ENCODE measurements at places on chromosomes 11 and 22. TPM values are rescaled to one million over a fixed set of nuclear protein-coding genes. Genes with fewer than 3 reads are reported as not detected.
A peak's percentile ranks its signal among the peaks of the same experiment; 100 is the strongest.

Gene NOX4
- 0.10 TPM for total RNA-seq

GRCh38 chr11:125999234-125999880, 53.5 kb downstream of the VSIG10L2 start:
- DNase-seq, result no peak

Gene TUB
- total RNA-seq, result 2.4 TPM

DNA sequence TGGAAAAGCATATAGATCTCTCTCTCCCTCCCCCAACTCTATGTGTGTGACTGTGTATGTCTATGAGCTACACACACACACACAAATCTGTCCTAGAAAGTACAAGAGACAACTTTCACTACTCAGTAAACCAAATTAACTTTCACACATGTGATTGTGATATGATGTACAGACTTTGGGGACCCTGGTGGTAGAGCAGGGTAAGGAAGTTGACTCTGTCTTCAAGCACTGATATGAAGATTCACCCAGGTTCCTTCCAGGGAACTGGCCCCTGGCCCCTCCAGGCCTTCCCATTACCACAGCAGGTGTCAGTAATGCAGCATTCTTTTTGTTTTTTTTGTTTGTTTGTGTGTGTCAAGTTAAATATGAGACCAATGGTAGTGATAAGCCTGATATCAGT, 66.1 kb upstream of the PTH start:
- DNase-seq, result no peak

Gene IFTAP
- total RNA-seq, result 19.2 TPM

DNA sequence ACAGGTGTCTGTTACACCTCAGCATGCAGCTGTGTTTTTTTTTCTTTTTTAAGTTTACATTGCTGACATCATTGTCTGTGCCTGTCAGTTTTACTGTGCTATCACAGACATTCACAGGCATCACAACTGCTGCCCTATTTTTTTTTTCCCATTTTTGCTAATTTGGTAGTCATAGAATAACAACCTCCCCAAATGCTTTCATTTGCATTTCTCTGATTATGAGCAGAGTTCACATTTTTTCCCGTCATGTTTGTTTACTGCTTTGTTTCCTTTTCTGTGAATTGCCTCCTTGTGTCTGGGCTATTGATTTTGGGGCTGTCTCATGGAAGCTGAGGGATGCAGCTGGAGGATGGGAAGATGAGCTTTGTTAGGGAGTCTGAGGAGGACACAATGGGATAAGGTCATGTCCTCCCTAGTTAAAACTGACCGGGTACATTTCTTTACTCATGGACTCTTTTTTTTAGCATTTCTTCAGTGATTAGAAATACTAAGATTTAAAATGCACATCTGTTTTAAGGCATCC, 155.1 kb downstream of the LDLRAD3 start:
- no peak for DNase-seq

- DNase-seq, result no peak
These were observed 585 bp downstream of the CYB5R3 start for GRCh38 chr22:42648368-42649245.

DNA sequence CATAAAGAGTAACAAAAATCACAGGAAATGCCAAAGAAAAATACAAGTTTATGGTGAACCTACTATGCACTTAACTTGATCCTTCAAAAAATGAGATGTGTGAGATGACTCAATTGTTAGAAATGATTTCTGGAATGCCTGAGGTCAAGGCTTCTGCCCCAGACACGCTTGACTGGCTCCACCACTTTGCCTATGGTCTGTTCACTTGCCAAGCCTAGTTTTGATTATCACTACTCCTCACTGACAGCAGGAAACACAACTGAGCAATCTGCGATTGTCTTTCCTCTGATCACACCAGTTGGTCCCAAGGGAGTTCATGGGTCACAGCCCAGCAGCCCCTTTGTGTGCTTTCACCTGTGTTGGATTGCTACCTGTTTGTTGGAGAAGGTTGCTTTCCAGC, 20.6 kb upstream of the PRDM10 start:
- DNase-seq, result peak; percentile 79

Gene SCGB2A2
- total RNA-seq, result not detected

Gene MCAM
- 34.0 TPM for total RNA-seq

GRCh38 chr22:29555065-29555644, 1.6 kb upstream of the THOC5 start:
- DNase-seq, result no peak

DNA sequence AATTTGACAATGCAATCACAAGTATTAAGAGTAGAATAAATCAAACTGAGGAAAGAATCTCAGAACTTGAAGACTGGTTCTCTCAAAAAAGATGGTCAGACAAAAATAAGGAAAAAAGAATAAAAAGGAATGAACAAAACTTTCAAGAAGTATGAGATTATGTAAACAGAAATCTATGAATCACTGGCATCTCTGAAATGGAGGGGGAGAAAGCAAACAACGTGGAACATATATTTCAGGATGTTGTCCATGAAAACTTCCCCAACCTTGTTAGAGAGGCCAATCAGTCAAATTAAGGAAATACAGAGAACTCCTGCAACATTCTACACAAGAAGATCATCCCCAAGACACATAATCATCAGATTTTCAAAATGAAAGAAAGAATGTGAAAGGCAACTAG, 235.7 kb downstream of the SBF2 start:
- DNase-seq, result no peak

Data from foreskin keratinocyte (primary cell).